ENCODE measurements at places on chromosomes 4 and X. TPM values are rescaled to one million over a fixed set of nuclear protein-coding genes. Genes with fewer than 3 reads are reported as not detected.

The SSX1 gene
- not detected for total RNA-seq

The SPANXN4 gene
- not detected for total RNA-seq

The ZCCHC12 gene
- total RNA-seq, result not detected

The DSPP gene
- total RNA-seq, result not detected

The ADH1C gene
- 496 TPM for total RNA-seq

The CACNA1F gene
- 0.96 TPM for total RNA-seq

The AKAP14 gene
- not detected for total RNA-seq

The KCTD8 gene
- total RNA-seq, result 0.37 TPM

The SLBP gene
- total RNA-seq, result 47.5 TPM

The RIPPLY1 gene
- not detected for total RNA-seq

The ADAM29 gene
- not detected for total RNA-seq

The SPON2 gene
- total RNA-seq, result 58.4 TPM

DNA sequence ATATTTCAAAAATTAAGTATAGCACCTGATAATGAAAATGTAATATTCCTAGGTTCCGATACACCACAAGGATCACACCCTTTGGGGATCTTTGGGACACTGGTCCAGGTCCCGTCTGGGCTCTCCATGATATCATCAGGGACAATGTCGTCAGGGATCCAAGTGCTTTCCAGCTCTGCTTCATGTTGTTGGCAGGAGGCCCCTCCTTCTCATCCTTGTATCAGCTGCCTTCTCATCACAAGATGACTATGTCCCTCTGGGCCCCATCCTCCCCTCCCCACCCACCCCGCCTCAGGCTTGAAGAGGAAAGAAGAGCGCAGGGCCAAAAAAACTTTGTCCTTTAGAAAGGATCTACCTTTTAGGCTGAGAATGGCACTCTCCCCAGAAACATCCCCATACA, 128.3 kb upstream of the KLF3 start:
- DNase-seq, result no peak

DNA sequence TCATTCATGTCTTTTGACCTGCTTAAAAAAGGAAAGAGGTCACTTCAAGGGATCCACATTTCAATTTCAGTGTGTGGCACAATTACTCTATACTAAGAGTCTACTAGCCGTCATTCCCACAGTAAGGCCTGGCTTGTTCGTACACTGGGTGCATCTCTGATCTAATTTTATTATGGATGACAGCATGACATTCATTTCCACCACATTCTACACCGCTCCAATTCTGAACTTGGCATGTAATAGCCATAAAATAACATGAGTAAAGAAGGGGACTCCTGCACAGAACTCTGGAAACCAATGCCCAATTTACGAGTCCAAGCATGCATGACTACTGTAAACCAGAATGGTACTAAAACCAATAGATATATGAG, 51.1 kb downstream of the HAND2 start:
- no peak for DNase-seq

DNA sequence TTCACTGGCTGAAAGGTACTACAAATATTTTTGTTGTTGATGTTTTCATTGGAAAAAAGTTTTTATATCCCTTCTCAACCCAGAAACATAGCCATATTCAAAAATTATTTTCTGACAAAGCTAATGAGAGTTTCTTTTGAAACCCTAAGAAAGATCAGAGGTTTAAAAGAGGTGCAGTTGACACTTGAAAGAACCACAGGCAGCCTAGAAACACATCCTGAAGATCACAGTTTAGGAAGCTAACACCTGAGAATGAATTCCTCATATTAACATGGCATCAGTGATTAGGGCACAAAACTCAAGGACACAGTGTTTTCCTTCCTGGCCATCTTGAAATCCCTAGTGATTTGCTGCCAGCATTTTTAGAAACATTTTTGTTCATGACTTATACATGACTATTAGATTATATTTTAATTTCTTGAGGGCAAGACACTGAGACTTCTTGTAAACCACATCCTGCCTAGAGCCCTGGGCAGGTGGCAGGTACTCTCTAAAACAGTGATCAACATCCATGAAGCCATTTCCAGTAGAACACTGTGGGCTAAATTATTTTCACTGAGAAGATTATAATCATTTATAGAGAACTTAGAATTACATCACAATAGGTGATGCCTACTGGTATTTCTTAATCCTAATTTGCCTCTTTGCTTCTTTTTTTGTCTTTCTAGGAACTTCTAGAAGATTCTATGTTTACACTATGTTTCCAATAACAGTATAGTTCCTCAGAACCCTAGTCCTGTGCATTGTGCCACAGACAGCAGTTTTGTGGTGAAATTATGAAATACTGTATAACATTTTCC, 80.0 kb downstream of the ARSJ start:
- DNase-seq, result peak; percentile 9

- DNase-seq, result no peak
These were observed 114.8 kb downstream of the BCOR start for GRCh38 chrX:39982948-39983347.

DNA sequence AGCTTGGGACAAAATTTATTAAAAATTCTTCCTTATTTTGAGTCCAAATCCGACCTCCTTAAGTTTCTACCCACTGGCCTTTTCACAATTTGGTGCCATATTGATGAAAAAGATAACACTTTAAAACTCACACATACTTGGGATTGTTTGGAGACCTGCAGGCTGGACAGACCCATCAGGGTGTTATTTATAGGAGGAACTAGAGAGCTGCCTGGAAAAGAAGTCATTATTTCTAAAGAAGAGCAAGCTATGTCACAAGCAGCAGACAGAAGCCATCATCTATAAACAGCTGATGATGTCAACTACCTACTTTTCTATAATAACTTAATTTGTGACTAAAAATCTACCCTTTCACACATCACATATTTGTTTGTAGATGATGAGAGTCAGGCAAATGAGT, 56.2 kb downstream of the COX18 start:
- no peak for DNase-seq

- no peak for DNase-seq
These were observed 38.3 kb upstream of the CBLL2 start for GRCh38 chrX:22234380-22234779.

GRCh38 chr4:90127223-90127705, at the start of gene CCSER1:
CCSER1 (plus strand) TSS chr4:90127394.
- peak; percentile 86 for DNase-seq

DNA sequence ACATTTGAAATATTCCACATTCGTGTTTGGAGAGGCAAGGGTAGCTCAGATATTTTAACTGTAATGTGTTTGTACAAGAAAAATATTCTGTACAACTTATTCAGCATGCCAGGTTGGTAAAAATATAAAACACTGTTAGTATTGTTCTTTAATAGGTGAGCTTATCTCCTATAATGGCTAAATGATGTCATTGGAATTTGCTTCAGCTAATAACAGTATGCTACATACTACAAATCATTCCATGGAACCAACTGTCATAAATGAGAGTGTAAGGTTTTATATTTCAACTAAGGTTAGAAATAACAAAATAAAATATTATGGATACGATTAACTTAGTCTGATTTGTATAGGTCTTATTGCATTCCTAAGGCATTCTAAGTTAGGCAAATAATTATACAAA, 206.6 kb downstream of the ADGRL3 start:
- DNase-seq, result no peak

DNA sequence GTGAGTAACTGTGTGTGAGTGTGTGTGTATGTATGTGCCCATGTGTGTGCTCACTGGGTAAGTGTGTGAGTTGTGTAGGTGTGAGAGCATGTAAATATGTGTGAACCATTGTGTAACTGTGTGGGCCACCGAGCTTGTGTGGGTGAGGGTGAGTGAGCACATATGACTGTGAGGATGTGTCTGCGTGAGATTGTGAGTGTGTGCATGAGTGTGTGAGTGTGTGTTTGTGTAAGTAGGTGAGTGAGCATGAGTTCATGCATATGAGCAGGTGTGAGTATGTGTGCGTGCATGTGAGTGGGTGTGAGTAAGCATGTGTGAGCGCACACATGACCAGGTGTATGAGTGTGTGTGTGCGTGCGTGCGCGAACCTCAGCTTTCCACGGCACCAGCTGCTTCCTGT, 1.4 kb upstream of the ATP2B3 start:
- no peak for DNase-seq

DNA sequence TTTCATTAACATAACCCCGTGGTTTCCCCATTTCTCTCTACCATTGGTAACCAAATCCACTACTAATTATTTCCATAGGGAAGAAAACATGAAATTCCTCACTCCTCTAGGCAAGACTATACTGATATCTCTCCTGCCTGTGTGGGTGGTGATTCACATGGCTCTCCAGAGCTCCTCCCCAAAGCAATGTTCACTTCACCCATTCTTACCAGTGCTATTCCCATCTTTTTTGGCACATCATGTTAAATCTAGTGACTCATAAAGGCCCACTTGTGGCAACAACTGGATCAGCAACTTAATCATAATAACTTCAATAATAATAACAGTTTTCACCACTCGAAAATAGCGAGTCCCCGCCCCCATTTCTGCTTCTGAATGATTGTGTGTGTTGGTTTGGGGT, 6.1 kb upstream of the HCCS start:
- DNase-seq, result no peak

GRCh38 chr4:69073375-69073774, 22.9 kb upstream of the UGT2B7 start:
- DNase-seq, result no peak

GRCh38 chr4:89119166-89119565, 7.8 kb downstream of the TIGD2 start:
- DNase-seq, result no peak

- DNase-seq, result no peak
These were observed 1070.8 kb downstream of the PCDH18 start for GRCh38 chr4:136461533-136461932.

GRCh38 chrX:40784516-40785151, 49.3 kb upstream of the MED14 start:
- no peak for DNase-seq

- peak; percentile 61 for DNase-seq
These were observed 34.6 kb upstream of the TBC1D9 start for GRCh38 chr4:140790765-140791164.

GRCh38 chr4:53313510-53313909, 52.4 kb downstream of the SCFD2 start:
- no peak for DNase-seq

- DNase-seq, result no peak
These were observed 22.4 kb upstream of the NEIL3 start for GRCh38 chr4:177287255-177287654.

- no peak for DNase-seq
These were observed 15.0 kb downstream of the RPS4X start for GRCh38 chrX:72262077-72262476.

DNA sequence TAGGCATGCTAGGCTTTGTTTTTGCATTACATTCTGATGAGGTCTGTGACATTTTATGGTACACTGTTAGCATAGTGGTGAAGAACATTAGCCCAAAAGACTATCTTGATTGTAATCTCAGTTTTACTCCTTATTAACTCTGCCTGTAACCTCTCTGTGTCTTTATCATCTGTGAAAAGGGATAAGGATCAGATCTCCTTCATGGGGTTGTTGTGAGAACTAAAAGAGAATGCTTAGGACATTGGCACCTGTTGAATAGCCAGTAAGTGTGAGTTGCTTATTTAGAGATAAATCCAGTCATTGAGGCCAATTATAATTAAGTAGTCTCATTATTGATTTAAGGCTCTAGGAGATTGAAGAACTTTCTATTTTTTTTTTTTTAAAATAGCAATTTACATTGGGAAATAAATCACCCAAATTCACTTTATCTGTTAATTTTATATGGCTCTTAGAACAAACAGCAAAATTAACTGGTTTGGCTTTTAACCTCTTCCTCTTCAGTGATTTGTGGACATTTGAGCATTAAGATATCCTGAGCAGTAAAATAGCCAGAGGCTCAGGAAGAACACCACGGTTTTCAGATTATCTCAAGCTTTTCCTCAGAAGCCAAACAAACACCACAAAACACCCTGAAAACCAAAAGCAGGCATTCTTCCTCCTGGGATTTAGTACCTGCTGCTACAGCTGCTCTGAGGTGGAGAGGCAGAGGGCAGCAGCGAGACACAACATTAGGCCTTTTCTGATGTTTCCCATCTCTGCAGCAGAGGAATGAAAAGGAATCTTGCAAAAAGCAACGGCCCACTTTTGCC, 192.9 kb downstream of the ARHGAP10 start:
- DNase-seq, result peak; percentile 32

DNA sequence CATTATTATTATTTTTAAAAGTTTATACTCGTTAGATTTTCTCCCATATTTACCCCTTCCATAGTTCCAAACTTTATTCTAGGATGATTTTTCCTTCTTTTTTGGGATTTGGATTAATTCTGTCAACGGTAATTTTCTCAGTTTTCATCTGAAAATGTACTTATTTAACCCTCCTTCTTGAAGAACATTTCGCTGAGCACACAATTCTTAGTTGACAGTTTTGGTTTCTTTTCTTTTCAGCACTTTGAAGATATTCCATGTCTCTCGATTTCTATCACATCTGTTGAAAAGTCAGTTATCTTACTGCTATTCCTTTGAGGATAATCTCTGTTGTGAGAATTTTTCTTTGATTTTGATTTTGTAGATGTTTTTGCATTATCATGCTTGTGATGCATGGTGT, 85.2 kb downstream of the SCLT1 start:
- no peak for DNase-seq
